Activated effector memory CD4-positive, alpha-beta T cell treated with anti-CD3 and anti-CD28 coated beads, Interleukin-2, amount 50 U/mL, for 16 hours (primary cell): ENCODE measurements at places on chromosomes 2 and 18.
A peak's percentile ranks its signal among the peaks of the same experiment; 100 is the strongest.

DNA sequence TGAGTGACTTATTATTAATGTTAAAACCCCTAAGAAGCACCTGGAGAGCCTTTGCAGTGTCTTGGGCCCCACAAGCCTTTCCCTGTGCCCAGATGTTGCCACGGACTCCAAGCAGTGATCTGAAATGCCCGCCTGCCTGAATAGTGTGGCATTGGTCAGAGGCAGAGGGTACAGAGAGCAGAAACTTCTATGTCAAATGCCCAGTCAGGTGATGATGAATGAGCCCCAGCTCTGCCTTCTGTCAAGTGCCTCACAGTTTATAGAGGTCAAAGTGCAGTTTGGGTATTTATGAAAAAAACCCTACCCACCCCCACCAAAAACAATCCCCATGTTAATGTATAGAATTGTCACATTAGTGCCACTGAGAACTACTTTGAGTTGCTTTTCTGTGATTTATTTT is 170.0 kb upstream of the SIX3 start:
- DNase-seq, result no peak

DNA sequence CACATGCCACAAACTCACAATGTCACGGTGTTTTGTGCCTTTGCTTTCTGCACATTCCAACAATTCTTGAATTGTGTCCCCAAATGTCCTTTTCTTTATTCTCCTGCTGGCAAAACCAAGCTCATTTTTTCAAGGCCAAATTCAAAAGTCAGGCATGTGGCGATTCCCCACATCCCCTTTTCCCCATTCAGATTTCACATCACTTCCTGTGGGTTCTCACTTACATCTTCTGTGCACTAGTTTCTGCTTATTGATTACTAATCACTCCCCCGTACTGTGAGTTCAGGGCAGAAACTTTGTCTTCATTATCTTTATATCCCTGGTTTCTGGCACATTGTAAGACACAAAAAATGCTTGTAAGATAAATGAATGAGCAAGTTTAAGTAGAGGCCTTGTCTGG is 69.2 kb downstream of the AP1S3 start:
- DNase-seq, result no peak

DNA sequence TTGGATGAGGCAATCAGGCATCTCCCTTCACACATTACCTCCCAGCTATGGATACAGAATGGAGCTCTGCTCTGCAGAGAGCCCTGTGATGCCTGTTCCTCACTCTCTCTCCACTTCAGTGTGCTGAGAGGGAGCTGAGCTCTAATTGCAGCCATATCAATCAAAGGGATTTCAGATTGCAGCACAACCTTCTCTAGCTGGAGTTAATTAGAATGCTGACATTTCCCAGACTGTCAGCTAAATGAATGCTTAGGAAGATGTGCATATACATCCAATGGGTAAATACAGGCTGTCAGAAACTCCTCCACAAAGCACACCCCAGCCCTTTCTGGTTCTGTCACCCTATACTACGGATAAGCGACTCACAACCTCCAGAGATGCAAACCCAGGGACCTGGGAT is 402.6 kb downstream of the EIPR1 start:
- no peak for DNase-seq

DNA sequence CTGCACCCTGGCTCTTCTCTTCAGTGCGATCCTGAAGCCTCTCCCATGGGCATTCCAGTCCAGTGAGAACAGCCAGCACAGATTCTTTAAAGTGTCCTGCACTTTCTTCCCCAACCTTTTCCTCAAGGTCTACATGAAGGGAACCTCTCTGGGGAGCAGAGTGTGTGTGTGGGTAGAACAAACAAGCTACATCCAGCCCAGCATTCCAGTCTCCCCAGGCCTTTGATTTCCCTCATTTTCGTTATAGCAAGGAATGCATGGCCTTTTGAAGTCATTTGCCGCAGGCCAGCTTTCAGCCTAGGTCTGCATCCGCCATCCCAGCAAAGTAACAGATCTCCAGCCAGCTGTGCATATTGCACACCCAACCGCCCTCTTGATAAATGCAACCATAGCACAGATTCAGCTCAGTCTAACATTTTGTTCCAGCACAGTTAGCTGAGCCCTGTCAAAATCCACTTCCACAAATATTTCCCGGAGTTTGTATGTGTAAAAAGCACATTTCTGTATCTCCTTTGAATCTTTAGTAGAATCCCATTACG is 44.6 kb downstream of the CD8B2 start:
- no peak for DNase-seq

DNA sequence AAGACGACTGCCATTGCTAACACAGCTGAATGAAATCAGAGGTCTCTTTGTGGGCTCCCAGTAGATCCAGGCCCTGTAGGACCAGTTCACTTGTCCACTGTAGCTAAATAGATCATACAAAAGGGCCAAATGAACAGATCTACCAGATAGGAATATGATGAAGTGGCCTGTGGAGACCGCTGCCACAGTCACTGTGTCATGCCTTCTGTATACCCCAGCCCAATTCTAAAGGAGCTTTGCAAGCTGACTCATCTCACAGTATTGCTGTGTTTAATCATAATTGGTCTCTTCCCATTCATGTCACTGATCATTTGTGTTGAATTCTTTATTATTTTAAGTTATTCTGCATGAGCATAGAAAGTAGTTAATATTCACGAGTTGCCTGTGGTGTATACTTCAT is 125.8 kb downstream of the MTCL1 start:
- no peak for DNase-seq

- DNase-seq, result no peak
Measured at GRCh38 chr2:236307641-236308040, 43.4 kb upstream of the ASB18 start.

GRCh38 chr2:106343274-106343673 is 124.9 kb downstream of the RGPD3 start:
- DNase-seq, result no peak

- DNase-seq, result peak; percentile 68
Measured at GRCh38 chr2:102358496-102358895, 2.9 kb downstream of the IL18R1 start.

DNA sequence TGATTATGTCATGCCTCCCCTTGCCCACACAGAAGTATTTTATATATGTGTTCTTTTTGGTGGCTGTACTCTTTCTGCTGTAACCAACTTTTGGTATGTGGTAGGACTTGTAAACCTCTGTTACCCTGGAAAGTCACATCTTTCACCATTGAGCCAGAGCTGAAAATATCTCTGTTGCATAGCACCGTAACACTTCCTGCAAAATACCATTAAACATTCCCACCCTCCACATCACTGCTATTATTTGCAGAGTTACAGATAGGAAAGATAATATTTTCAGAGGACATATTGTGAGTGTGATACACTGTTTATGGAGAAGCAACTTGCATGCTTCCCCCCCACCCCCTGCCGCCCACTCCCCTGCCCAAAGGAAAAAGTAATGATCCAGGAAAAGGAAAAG is 44.8 kb downstream of the CAB39 start:
- no peak for DNase-seq

DNA sequence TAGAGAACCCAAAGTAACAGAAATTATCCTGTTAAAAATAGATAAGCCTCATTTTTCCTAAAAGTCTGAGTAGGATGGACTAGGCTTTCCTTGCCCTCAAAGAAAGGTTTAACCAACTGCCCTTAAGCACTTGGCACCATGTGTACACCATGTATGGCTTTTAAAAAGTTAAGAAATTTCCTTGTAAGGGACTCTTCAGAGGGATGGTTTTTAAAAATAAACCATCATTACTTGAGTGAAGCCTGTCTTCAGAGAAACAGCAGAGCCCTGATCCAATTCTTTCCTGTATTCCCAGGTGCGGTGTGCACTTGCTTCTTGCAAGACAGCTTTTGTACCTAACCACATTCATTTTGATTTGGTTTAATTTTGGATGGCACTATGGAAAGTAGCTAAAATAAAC is 1.1 kb upstream of the NEMP2 start:
- no peak for DNase-seq

DNA sequence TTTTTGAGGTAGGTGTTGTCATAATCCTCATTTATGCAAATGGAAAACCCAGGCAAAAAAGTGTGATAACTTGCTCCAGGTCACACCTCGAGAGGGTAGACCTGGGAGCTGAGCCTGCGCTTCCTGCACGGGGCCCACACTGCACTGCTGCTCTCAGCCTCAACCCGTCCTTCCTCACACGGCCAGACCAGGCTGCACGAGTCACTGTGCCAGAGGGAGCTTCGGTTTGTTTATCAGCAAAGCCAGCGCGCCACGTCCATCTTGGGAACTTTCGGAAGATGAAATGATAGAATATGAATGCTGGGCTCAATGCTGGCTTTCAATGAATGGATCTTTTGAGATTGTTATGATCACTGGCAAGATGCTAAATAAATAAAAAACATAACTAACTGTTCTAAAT is 14.4 kb downstream of the COPS9 start:
- DNase-seq, result no peak

DNA sequence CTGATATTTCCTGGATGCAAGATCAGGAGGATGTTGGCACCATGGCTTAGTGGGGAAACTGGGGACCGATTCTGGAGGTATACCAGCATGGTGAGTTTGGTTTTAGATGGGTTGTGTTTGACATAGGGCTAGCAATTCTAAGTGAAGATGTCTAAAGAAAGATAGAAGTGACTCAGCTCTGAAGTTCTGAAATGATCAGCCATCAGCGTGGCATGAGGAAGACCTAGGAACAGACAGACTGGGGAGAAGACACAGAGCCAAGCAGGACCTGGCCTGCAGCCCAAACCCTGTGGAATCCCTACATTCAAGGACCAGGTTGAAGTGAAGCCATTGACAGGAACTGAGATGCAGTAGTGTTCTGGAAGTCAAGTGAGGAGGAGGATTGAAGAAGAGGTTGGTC is 39.8 kb downstream of the HRH4 start:
- DNase-seq, result no peak

DNA sequence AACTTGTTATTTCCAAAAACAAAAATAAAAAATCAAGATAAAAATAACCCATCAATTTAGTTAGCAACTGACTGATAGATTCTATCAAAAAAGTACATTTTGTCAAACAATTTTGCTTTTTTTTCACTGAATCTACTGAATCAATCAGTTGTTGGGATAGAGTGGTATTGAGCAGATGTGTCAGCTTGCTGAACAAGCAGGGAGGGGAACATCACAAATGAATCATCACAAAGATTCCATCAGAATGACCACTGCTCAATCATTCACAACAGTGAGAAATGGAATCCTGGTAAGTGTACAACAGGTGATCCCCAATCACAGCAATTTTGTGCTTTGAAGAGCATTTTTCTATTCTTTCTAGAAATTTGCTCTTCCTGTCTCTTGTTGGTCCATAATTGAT is 12.3 kb upstream of the SLC14A2 start:
- DNase-seq, result no peak

GRCh38 chr18:25102662-25103061 is 249.3 kb downstream of the ZNF521 start:
- DNase-seq, result no peak

DNA sequence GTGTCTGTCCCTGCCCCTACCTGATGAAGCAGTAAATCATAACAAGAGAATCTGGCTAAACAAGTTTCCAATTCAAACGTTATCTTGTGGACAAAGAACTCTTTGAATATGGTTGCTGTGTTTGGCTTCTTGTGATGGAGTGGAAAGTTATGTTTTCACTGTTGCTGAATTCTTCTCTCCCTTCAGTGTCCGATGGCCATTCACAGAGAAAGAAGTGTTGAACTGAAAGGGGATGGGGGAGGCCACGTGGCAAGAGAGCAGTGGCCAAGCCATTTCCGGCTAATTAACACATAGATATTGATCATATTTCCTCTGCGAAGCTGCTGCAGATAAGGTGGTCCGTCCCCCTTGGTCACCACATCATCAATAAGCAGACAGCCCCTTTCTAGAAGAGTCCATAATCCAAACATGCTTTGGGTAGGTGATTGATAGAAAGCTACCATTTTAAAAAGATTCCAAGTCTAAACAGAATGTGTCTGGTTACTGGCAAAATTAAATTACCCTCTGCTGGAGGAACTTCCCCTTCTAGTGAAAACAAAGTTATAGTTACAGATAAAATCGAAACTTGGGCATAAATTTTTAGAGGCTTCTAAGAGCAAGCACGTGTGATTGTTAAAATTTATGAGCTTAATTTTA is 36.9 kb upstream of the FZD7 start:
- DNase-seq, result no peak

- DNase-seq, result no peak
Measured at GRCh38 chr2:127479219-127479825, 47.0 kb downstream of the IWS1 start.

- DNase-seq, result no peak
Measured at GRCh38 chr2:186554850-186555671, 34.8 kb upstream of the ITGAV start.

DNA sequence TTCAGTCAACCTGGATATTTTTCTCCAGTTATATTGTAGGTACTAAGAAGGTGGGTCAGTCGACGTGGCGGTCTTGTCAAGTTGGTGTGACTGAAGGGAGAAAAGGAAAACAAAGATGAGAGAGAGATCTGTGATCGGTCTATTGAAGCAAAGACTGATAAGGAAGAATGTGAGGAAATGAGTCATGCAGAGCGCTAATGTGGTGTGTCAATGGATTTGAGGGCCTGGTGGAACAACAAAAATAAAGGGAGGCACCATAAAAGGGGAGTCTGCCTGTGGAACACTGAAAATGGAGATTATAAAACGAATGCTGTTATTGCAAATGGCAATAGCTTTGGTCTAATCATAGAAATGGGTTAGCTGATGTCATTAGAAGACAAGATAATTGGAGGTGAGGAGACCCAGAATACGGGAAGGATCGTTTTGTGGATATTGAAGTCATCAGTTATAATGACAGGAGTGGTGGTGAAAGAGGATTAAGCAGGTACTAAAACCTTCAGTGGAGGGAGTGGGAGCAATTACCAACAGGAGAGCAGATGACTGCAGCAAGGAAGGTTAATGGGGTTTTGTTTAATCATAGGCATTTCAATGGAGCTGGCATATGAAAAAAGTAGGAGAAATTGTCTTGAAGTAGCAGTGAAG is 599.1 kb upstream of the FSHR start:
- no peak for DNase-seq

DNA sequence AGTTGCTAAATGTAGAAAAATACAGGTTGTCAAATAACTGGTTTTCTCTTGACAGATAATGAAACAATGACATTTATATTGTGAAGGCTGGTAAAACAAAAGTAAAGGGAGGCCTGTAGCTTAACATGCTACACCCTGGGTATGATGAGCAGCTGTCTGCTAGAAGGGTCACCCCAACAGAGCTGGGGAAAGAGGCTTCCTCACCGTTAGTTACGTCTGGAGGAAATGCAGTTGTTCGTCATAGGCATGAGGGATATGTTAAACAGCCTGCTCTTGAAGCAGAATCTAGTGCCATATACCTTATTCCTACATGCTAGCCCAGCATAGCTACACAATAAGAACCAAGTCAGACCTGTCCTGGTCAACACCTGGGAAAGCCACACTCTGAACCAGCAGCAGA is 49.9 kb downstream of the LPIN2 start:
- no peak for DNase-seq

- DNase-seq, result no peak
Measured at GRCh38 chr2:62217421-62217820, 21.5 kb downstream of the B3GNT2 start.
